HFFc6 (cell line): ENCODE measurements at places on chromosomes 3 and 15. TPM values are rescaled to one million over a fixed set of nuclear protein-coding genes. Genes with fewer than 3 reads are reported as not detected.

GLDN gene
- not detected in 3 replicates for total RNA-seq

SNX33 gene
- total RNA-seq, result 22.2 to 23.9 TPM (median 23.3 TPM) in 3 replicates

MUC20 gene
- not detected in 3 replicates for total RNA-seq

DNA sequence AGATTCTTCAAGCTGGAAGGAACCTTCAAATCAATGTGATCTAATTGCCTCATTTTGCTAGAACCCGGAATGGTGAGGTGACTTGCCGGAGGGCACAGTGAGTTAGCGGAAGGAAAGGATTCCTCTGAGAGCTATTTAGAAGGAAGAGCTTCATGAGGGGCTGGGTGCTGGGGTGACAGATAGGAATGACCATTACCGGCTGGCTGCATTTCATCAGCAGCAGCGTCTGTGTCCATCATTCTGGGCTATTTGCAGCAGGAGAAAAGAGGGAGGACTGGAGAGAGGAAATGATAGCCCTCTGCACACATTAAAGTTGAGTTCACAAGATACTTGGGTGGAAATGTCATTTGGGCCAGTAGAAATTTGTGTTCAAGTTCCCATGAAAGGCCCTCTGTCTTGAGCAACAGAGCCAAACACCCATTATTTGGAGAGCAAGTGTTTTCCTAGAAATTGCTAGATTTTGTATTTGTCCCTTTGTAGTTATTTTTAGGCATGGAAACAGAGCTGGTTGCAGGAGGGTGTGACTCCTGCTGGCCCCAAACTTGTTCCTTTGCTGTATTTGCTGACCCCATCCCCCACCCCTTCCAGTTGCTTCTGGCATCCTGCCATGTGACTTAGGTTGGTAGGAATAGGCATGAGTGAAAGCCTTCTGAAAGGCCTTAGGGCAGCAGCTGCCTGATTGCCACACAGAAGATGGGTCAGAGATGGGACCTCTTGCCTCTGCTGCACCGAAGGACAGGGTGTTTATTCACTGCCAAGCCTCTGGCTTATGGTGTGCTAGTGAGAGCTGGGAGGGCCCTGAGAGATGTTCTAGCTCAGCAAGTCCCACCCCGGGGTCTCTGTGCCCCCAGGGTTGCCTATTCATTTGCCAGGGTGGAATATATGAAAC lies 87.5 kb upstream of the PLXNA1 start:
- DNase-seq, result peak; percentile 15

DNA sequence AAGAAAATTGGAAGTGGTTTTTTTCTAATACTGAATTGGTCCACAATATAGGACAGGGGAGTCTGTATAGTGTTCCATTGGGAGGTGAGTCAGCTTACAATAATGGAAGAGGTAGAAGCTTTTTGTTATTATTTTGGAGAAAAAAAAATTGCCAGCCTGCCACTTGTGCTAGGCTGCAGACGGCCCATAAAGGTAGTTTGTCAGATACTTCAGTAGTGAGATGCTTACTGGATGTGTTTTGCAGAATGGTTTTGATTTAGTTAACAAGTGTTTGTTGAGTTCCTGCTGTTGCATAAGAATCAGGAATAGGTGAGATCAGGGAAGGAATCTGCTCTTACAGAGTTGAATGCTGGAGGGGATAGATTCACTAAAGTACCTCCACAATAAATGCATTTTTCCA lies 1.0 kb downstream of the DTWD1 start:
- no peak for DNase-seq

- no peak for DNase-seq
Measured at GRCh38 chr3:190032923-190033322, 87.8 kb downstream of the P3H2 start.

DNA sequence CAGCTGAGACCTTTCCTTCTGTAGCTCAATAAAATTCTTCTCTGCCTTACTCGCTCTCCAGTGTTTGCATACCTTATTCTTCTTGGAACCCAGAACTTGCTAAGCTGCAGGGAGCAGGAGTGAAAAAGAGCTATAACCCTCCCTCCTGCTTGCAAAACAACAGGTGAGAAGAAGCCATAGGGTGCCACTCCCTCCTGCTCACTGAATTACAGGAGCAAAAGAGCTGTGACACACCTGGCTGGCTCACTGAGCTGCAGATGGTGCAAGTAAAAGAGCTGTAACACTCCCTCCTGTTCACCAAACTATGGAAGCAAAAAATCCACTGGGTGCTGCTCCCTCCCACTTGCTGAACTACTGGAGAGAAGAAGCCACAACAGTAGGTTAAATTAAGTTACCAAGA lies 44.2 kb upstream of the C2CD4B start:
- DNase-seq, result no peak

DNA sequence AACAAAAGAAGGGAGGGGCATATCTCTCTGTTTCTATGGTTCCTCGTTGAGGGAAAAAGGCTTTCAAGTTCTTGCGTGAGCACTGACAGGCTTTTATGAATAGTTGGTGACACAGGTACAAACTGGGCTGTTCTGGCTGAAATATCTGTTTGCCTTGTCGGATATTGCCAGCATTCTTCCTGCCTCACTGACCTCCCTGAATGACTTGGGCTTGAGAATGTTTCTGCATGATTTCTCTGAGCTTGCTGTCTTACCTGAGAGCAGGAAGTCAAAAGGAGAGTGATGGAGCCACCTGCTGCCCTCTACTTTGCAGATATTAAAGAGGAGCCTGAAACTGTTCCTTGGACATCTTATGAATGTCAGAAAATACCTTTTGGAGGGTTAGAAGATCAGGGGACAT lies 4.8 kb downstream of the GCNT3 start:
- no peak for DNase-seq

TMCO5A gene
- not detected in 2 replicates for total RNA-seq

DNA sequence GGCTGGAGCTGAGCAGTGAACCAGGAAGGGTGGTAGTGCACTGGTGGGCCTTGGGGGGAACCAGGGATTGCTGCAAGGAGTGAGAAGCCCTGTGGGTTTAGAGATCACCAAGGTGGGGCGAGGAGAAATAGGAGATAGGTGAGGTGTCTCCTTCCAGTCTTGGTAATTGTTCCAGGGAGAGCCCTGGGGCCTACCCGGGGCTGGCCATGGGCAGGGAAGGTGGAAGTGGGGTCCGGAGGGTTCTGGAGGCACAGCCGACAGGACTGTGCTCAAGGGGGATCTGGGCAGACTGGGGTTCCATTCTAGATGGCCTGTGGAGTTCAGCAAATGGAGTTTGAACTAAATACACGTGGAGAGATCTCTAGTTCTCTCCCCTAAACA lies 4.5 kb downstream of the CHST13 start:
- no peak for DNase-seq

GRCh38 chr3:75687323-75687722 lies 23.2 kb downstream of the FRG2C start:
- no peak for DNase-seq

- no peak for DNase-seq
Measured at GRCh38 chr3:72606005-72606800, 242.0 kb downstream of the SHQ1 start.

DNA sequence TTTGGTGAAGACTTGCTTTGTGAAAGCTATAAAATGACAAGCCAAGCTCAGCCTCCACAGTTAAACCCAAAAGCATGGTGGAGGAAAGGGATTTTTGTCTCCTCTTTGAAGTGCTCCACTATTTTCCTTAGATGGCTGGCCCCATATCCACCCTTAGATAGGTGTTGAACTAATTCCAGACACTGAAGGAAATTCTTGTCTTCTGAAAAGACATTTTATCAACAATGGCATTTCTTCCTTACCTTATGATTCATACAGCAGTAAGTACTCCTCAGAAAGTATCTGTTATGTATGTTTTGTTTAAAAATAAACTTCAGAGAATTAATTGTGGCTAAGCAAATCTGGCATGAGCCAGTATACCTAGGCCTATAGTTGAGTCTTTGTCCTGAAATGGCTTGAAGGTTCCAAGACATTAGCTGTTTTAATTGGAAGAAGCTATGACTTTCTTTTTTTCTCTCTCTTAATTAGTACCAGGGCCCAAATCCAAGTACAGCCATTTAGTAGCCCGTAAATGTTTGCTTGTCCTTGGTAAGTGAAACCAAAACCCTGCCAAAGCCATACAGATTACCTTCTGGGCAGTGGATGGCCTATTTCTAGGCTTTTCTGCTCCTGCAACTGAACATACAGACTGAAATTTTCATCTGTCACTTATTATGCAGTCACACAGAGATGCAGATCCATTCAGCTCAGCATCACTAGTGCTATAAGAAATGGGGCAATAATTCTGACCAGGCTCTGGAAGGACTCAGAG lies 5.1 kb upstream of the BFSP2 start:
- no peak for DNase-seq

NANOGP8 gene
- total RNA-seq, result not detected in 3 replicates

DNA sequence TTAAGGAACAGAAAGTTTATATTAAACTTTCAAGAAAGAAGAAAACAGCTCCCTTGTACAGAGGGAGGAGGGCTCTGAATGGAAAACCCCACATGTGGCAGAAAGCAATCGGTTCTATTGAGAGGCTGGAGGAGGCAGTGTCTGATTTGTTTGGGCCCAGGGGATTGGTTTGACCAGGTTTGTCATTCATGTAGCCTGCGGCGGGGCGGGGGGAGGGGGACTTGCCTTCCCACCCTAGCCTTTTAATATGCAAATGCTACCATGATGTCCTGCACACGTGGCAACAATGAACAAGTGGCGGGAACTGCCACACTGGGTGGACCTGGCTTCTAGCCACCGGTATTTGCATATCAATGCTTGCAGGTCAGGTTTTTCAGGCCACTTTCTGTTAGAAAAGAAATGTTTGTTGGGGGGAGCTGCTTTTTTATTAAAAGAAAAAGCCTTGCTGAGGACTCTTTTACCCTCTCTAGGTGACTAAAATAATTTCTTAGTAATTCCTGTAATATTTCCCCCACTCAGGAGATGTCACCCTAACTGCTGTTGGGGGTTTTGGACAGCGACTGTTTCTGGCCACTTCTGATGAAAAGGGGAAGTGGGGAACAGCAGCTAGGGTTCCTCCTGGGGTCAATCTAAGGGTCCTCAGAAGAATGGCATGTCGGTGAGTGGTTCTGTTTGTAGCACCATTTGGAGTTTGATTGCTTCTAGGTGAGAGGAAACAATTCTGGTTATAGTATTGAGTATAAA lies 691.2 kb downstream of the TBL1XR1 start:
- DNase-seq, result no peak

- no peak for DNase-seq
Measured at GRCh38 chr15:97521381-97522285, 438.9 kb upstream of the ARRDC4 start.

- no peak for DNase-seq
Measured at GRCh38 chr3:195147649-195148080, 123.3 kb downstream of the XXYLT1 start.

- no peak for DNase-seq
Measured at GRCh38 chr15:39174332-39174731, 406.5 kb upstream of the THBS1 start.

DNA sequence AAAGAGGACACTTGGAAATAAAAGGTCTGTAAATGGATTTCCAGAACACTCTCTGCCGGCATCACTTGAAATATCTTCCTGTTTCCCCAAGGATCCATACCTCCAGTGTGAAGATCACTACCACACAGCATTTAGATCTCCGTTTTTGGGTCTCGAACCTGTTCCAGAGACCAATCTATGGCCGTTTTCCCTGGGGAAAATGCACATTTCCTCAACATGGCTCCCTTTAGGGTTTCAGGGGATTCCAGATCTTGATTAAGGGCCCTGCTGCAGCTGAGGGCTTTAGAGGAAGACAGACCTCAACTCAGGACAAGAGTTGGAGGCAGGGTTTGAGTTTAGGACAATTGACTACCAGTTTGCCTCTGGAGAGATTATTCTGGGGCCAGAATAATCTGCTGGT lies 2.1 kb downstream of the CTSH start:
- no peak for DNase-seq

GRCh38 chr3:35537265-35537664 lies 102.1 kb upstream of the ARPP21 start:
- no peak for DNase-seq

DNA sequence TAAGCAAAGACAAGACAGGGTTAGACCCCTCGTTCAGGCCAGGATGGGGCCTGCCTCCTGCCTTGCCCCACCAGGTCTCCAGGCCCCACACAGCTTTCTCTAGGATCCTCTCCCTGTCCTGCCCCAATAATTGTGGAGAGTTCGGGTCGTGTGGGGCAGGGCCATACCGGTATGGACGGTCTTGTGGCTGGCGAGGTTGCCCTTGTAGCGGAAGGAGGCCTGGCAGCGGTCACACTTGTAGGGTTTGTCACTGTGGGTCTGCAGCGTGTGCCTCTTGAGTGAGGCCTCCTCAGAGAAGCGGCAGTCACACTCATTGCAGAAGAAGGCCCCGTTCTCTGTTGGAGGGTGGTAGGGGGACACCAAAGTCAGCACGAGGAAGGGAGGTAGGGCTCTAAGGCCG lies 18.7 kb downstream of the BCL6 start:
- DNase-seq, result no peak

DNA sequence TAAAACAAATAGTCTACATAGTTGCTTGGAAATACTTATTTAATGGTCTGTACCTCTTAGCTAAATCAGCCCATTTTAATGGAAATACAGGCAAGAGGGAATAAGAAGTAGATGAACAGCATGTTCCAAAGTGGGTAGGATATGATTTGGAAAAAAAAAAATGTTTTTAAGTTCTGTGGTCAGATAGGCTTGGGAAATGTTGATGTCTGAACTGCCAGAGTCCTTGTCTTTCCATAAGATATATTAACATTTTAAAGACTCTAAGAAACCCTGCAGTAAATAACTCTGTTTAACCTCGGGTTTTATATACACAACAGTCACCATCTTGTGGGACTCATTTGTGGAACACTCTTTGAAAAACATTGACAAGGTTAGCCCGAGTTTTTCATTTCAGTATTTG lies 40.0 kb upstream of the PTPN23 start:
- no peak for DNase-seq

CHST13 gene
- total RNA-seq, result not detected in 3 replicates

DNA sequence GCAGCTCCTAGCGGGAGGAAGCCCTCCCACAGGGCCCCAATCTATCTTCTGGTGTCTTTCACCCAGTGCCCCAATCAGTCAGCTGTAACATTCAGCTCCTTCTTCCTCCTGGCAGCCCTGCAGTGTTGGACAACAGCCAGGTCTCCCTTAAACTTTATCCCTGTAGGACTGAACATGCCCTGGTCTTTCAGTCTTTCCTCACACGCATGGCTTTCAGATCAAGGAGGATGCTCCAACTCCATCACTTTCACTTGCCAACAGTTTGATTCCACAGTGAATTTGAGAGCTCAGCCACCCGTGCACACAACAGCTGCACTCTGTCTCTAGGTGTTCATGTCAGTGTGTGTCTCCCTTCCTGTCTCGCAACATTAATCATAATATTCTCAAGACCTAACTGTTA lies 28.5 kb upstream of the LRRC34 start:
- no peak for DNase-seq

GRCh38 chr3:134472831-134473230 lies 13.0 kb downstream of the ANAPC13 start:
- DNase-seq, result no peak

DNA sequence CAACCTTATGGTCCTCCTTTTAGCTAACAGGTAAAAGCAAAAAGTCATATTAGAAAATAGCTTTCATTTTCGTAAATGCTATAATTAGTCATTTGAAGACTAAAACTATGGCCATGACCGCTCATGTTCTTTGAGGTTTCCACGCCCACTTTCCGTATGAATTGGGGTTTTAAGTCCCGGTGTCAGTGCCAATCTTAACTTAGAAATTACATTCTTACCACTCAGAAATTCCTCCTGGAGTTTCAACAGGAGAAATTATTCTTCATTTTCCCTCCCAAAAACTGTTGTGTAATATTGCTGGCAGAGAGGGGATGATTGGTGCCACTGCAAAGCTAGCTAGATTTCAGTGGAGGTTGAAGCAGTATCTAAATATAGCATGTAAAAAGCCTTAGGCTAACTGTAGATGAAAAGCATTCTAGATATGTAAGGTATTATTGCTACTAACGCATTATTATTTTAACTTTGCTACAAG lies 71.0 kb upstream of the MDFIC2 start:
- DNase-seq, result no peak
